Left forelimb (tissue), 1 donor: ENCODE measurements at places on chromosomes 5 and 9.

- DNase-seq, result no peak
Observed at GRCh38 chr9:129671519-129671918, 6.1 kb downstream of the PRRX2 start.

DNA sequence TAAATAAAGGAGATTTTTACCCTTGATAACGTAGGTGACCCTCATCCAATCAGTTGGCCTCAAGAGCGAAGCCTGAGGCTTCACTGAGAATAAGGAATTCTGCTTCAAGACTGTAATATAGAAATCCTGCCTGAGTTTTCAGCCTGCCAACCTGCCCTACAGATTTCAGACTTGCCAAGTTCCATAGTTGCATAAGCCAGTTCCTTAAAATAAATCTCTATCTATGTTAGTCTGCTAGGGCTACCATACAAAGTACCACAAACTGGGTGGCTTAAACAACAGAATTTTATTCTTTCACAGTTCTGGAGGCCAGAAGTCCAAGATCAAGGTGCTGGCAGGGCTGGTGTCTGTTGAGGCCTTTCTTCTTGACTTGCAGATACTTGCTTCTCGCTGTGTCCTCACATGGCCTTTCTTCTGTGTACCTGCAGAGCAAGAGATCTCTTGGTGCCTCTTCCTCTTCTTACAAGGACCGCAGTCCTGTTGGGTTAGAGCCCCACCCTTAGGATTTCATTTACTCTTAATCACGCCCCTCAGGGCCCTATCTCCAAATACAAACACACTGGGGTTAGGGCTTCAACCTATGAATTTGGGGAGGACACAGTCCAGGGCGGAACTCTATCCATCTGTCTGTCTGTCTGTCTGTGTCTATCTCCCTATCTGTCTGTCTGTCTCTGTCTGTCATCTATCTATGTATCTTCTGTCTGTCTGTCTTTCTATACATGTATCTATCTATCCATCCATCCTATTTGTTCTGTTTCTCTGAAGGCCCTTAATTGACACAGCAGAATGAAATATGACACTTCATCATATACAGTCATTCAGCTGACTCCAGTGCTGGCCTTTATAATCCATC is 17.0 kb upstream of the CMBL start:
- no peak for DNase-seq

- DNase-seq, result no peak
Observed at GRCh38 chr5:111954516-111955395, 197.8 kb upstream of the NREP start.

- no peak for DNase-seq
Observed at GRCh38 chr9:2053883-2054845, 39.0 kb downstream of the SMARCA2 start.

DNA sequence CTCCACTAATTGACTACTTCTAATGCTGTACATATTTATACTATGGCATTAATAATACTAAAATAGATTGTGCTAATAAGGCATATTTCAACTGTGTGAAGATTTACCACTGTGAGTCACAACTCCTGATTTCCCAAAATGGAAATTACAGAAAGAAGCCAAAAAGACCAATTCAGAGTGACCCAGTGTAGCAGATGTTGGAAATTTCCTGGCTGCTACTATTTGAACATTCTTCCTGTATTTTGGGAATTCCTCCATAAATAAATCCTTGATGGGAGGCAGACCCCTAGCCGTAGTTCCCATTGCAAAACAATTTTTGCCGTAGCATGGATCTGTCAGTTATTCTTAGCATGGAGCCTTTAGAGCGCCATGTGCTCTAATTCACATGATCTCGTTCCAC is 11.4 kb upstream of the PRUNE2 start:
- DNase-seq, result no peak

GRCh38 chr5:15554542-15554941 is 54.6 kb downstream of the FBXL7 start:
- no peak for DNase-seq

DNA sequence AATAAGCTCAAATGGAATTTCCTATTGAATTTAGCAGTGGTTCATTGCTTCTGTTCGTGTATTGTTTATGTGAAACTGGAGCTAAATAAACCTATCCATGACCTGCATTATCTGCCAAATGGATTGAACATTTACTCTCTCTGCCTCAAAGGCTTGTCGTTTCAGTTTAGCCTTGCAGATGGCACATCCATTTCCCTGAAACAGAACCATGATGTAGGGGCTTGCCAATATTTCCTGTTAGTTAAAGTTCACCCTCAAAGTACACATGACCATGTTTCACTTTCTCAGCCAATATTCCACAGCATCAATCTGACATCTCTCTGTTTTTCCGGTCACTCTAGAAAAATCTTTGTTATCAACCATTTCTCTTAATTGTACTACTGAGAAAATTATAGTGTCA is 545.3 kb downstream of the TAF11L14 start:
- DNase-seq, result no peak

GRCh38 chr9:3080951-3081350 is 237.1 kb upstream of the PUM3 start:
- no peak for DNase-seq

GRCh38 chr9:119368179-119368578 is 1.1 kb downstream of the BRINP1 start:
- DNase-seq, result no peak

- DNase-seq, result no peak
Observed at GRCh38 chr9:27447031-27447683, 76.9 kb upstream of the IFNK start.

DNA sequence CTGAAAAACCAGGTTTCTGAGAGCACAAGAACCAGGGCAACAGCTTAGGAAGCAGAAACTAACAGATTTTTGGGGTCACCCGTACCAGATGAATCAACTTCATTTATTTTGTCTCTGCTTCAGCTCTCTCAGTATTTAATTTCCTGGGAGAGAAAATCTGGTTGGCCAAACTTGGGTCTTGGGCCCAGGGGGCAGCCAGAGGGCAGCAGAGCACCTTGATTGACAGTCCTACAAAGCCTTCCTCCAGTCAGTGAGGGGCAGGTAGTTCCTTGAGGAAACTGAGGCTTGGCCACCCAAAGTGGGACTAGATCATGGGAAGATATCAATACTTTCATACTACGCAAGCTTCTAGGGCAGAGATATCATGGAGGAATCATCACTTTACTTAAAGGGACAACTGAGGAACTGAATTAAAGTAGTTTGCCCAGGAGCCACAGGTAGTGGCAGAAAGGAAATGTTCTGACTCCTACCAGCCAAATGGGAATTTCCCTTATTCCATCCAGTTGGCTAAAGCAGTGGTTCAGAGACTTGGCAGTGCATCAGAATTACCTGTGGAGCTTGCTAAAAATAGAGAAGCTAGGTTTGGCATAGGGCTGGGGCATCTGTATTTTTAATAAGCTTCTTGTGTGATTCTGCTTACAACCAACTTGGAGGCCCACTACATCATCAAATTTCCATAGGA is 21.5 kb upstream of the ARHGAP26 start:
- DNase-seq, result no peak

GRCh38 chr5:38816083-38817030 is 29.5 kb upstream of the OSMR start:
- no peak for DNase-seq

- DNase-seq, result no peak
Observed at GRCh38 chr5:143086908-143087637, 316.4 kb downstream of the NR3C1 start.

DNA sequence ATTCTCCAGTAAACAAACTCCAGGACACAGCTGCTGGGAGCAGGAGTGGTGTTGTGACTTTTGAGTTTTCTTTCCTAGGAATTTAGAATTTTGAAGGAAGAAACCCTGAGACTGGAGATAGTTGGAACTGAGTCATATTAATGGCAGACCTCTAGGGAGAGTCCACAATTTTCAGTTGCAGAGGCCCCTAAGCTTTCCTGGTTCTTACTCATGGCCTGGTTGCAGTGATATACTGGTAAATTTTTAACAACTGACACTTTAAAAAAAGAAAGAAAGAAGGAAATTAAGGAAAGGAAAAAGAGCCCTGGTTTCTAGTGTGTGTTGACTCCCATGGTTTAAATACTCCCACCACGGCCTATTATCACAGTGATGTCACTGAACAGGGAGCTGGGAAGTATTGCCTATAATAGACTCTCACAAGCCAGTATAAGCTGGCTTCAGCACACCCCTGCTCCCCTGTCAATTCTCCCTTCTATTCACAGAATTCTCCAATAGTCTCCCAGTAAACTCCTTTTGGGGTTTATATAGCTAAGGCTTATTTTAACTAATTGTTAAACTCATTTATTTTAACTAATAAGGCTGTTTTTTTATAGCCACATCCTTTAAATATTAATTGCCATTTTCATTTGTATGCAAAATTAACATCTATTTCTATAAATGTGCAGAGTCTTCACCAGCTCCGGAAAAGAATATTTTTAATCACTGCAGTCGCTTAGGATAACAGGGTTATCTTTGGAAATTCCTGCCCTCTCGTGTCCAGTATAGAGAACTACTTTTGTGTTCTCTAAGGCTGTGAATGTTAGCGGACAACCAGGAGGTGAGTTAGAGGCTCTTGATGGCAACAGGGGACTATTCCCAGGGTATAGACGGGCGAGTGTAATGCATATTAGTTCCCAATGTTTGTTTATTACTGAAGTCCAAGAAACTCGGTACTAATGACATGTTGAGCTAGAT is 59.7 kb downstream of the GGTA1 start:
- DNase-seq, result peak; percentile 15

- no peak for DNase-seq
Observed at GRCh38 chr5:87278590-87279100, 11.0 kb downstream of the RASA1 start.
